Stimulated activated CD8-positive, alpha-beta memory T cell treated with anti-CD3 and anti-CD28 coated beads, Interleukin-15, amount 100 ng/mL, for 48 hours (primary cell): ENCODE measurements at places on chromosomes 16 and 17.

GRCh38 chr16:30903002-30903401 lies 6.6 kb downstream of the CTF1 start:
- no peak for DNase-seq

DNA sequence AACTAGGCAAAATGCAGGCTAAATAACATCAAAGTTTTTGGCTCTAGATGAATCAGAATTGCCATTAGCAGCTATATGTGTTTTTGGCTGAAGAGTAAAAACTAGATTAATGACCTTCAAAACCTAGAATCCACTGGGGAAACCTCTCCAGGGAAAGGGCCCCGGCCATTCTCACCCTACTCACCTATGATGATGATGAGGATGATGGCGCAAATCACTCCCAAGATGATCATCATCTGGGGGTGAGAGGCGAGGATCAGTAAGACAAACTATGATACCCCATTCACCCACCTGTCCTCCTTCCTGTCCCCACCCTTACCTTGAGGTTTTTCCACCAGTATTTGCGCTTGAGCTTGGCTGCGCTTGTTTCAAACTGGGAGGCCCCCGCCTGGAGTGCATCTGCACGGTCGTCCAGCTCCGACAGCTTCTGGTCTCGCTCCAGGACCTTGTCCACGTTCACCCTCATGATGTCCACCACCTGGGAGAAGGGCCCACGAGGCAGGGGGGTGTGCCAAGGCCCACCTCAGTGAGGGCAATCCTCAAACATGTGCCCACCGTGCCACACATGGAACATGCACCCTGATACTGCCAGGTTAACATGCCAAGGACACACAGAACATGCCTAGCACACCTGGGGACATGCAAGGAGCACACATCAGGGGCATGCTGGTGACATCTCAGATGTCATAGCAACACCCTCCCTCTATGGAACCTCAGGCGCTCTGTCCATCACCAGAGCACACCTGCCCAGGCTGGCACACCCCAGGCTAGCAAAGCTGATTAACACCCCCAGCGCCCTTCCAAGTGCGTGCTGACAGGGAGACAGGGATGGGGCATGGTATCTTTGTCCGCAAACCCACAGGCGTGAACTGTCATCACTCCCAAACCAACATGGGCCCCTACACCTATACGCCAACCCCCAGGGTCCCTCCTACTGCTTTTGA lies 1.2 kb downstream of the VAMP2 start:
- DNase-seq = no peak

- no peak for DNase-seq
These were observed 4.9 kb downstream of the CAPNS2 start for GRCh38 chr16:55571191-55571897.

DNA sequence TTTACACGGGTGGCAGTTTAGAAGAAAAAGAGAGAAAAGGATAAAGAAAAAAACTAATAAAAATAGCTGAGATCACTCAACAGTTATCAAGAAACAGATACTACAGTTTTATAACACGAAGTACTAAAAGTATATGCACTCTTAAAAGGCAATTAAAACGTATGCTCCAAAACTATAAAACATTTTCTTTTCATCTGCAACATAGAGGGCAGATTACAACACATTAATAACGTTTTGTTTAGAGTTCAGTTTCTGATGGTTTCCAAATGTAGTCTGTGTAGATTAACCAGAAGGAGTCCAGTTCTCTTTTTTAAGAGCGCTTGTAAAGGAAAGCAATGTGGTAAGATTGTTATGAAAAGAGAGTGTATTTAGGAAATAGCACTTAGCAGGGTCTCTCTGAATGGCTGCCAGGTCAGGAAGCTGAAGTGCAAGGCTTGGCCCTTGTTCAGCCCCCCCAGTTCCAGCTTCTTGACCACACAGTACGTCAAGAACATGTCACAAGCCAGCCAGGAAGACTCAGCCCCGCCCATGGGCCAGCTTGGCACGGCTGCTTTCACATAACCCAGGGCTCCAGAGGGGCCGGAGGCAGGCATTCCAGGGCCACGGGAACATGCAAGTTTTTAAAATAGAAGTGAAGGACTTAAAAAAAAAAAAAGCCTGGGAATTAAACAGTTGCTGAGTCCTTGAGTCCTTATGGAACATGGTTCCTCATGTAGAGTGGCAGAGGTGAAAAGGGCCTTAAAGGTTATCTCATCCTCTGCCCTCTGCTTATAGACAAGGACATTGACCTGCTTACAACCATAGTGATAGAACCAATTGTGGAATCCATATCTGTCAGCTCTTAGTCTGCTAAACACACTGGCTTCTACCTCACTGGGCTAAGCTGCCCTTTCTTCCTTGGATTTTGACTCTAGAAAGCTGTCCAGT lies 147.4 kb upstream of the TBX2 start:
- DNase-seq = no peak

GRCh38 chr16:29820271-29820701 lies at the start of gene MVP:
Gene MVP (plus strand): TSS chr16:29820462. CDS start chr16:29830550, 10,088 bp downstream.
- no peak for DNase-seq

GRCh38 chr16:13997526-13997925 lies 73.6 kb upstream of the MRTFB start:
- no peak for DNase-seq

GRCh38 chr16:3950343-3951193 lies 70.1 kb upstream of the CREBBP start:
- no peak for DNase-seq

DNA sequence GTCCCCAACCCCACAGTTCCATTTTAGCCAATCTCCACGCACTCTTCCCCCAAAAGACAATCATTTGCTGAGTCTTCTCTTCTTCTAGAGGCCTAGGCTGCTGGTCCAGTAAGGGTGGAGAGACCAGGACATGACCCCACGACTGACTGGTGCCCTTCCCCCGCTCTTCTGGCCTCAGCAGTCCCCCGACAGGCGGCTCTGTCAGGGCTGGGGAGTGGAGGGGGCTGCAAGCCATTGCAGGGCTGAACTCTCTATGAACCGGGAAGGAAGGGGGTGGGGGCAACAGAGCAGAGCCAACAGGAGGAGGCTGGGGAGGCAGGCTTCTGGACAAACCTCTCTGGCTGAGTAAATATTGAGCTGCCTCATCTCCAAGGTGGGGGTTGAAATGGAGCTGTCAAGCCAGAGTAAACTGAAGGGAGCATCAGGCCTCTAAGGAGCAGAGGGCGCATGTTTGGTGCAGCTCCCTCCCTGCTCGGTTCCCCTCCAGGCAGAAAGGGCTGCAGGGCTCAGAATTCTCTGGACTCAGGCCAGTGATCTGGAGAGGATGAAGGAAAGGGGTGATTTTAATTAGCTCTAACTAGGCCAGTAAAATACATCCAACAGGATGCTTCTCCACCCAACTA lies 8.7 kb downstream of the HOXB1 start:
- no peak for DNase-seq

GRCh38 chr16:16928532-16929109 lies 542.1 kb downstream of the XYLT1 start:
- no peak for DNase-seq

DNA sequence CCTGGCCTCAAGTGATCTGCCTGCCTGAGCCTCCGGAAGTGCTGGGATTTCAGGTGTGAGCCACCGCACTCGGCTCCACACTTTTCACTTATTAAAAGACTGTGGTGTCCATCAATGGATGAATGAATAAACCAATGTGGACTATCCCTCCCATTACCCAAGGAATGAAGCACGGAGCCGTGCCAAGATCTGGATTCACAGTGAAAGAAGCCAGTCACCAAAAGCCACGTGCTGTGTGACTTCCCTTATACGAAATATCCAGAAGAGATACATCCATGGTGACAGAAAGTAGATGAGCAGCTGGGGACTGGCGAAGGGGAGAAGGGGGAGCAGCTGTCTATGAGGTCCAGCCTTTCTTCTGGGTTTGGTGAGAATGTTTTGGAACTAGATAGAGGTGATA lies 48.2 kb upstream of the STH start:
- DNase-seq = no peak

DNA sequence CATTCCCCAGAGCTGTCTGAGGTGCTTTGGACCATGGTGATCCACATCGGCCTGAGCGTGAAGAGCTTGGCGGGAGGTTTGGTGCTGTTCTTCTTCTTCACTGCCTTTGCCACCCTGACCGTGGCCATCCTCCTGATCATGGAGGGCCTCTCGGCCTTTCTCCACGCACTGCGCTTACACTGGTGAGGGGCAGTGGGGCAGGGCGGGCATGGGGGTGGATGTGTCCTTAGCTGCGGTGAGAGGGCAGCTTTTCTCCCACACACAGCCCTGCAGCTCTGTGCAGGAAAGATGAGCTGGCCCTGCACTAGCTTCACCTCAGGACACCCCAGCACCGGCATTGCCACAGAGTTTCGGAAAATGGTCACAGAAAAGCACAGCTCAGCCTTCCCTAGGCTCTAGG lies 21.8 kb upstream of the NAGLU start:
- DNase-seq = no peak

- no peak for DNase-seq
These were observed 101.0 kb upstream of the CNTNAP4 start for GRCh38 chr16:76176153-76176552.

DNA sequence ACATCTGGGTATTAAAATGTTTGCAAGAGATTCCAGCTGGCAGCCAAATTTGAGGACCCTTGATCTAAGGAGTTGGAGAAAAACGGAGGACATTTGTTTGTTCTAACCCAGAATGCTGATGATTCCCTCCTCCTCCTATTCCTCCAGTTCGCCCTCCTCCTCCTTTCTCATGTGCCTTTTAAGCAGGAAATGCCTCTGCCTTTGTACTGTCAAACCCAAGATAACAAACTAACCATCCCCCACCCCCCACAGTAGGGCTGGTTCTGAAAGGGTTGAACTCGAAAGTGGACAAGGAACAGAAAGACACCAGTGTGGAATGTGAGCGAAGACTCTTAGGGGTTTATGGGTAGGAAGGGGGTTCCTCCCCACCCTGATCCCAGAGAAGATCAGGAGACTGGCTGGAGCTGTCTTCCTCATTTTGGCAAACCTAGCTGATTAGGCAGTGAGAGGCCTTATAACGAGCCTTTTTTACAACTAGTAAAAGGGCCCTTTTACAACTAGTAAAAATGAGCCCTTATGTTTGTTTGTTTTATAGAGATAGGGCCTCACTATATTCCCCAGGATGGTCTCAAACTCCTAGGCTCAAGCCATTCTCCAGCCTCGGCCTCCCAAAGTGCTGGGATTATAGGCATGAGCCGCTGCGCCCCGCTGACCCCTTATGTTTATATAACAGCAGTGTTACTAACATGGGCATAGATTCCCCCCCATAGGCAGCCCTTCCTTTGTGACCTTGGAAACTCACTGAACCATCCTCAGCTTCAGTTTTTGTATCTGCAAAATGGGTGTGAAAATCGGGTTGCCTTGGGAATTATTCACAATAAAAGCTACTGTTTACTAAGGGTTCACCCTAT lies 975 bp downstream of the CHD9 start:
- no peak for DNase-seq

GRCh38 chr16:66491716-66492064 lies 58.2 kb downstream of the TK2 start:
- no peak for DNase-seq

DNA sequence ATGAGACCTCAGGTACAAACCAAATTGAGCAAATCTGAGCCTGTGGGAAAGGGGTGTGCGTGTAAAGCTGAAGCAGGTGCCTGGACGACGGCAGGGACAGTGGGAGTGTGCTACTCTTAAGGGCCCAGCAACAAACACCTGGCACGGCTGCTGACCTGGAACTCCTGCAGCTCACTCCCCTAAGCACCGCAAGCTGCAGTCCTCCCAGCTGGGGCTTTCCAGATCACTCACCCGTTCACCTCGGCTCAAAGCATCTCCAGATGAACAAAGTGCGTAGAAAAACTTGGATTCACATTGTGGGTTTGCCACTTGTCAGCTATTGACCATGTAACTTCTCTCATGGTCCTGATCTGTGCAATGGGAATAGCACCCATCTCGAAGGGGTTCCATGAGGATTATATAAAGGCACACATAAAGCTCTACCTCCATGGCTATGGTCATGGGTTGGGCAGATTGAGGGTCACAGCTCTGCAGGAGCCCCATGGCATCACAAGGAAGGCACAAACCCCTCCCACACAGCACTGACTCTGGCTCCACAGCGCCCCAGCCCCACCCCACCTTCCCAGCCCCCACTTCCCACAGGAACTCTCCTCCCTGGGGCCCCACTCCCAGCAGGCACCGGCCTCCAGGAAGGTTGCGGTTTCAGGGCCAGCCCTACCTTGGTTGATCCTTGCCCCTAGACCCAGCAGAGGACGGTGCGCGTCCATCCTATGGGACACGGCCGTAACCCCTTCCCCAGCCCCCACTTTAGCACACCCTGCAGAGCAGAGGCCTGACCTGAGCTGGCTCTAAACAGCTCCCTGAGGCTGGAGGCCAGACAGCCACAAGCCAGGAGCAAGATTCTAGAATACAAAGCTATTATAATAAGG lies 21.9 kb downstream of the ST3GAL2 start:
- DNase-seq = no peak

- DNase-seq = no peak
These were observed 135.2 kb downstream of the FTO start for GRCh38 chr16:53839150-53839549.

- no peak for DNase-seq
These were observed 5.9 kb upstream of the WDR81 start for GRCh38 chr17:1718362-1719165.

DNA sequence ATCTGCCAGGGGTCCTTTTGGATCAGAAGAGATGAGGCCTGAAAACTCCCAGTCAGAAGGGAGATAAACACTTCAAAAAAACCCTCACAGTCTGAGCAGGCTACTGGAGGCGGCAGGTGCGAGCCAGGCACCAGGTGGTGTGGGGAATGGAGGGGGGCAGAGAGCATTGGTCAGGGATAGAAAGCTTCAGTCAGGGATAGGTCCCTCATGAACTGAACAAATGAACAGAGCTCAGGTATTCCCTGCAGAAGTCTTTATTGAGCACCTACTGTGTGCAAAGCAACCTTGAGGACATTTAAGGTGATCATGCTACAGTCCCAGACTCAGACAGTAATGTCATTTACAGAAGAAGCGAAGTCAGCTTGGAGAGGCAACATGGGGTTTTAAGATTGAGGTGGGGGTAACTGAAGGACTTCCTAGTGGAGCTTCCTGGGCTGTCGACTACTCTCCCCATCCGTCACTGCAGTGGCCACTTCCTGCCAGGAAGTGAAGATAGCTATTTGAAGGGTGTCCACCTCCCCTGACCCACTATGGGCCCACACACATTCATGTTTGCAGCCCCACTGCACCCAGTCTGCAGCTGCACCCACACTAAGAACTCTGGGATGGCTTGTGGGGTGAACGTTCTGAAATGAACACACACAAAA lies 3.2 kb downstream of the KIFC3 start:
- no peak for DNase-seq

DNA sequence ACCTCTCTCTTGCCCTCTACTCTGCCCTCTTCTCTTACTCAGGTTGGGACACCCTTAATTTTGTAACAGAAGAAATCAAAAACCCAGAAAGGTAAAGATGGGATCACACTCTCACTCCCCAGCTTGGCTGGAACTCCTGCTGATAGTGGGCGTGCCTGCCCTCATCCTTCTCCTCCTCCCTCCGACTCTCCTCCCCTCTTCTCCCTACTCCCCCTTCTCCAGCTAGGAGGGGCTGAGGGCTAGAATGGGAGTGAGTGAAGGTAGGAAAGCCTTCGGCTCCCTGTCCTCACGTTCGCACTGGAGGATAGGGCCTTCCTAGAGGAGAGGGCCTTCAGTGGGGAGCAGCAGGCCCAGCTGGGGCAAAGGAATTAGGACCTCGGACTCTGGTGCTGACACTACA lies 20.3 kb downstream of the SLC7A6OS start:
- DNase-seq = no peak
